ENCODE measurements at places on chromosomes 7 and 10.

GRCh38 chr7:158444501-158445420 lies 142.9 kb downstream of the PTPRN2 start:
- DNase-seq = no peak

DNA sequence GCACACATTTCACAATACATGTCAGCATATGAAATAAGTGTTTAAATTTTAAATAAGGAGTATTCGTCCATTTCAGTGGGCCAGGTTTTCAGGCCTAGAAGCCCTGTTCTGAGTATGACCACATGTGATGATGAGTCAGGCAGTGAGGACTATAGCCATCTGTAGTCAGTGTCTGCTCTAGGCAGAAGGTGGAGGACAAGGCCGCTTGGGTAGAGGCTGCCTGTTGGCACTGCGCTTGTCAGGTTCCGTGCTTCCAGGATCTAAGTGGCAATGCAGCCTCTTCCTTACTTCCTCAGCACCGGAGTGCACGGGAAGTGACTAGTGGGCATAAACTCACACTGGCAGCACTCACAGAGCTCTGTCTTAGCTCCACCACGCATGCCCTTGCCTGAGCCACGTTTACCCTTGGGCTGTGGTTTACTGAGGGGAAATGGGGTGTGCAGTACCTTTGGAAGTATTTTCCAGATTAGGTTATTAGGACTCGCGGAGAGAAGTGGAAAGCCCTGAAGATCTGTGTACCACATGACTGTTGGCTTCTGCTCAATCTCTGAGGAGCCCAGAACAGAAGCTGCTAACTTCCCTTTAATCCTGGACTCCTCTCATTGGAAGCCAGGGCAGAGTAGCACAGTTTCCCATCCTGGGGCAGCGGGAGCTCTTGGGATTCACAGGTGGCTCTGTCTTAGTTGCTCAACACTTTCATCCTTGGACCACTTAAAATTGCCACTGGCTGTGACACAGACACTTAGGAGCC lies 87.5 kb upstream of the GJD4 start:
- peak; percentile 17 for DNase-seq

- DNase-seq = peak; percentile 46
Measured at GRCh38 chr7:87474533-87475358, 734 bp downstream of the ABCB4 start.

DNA sequence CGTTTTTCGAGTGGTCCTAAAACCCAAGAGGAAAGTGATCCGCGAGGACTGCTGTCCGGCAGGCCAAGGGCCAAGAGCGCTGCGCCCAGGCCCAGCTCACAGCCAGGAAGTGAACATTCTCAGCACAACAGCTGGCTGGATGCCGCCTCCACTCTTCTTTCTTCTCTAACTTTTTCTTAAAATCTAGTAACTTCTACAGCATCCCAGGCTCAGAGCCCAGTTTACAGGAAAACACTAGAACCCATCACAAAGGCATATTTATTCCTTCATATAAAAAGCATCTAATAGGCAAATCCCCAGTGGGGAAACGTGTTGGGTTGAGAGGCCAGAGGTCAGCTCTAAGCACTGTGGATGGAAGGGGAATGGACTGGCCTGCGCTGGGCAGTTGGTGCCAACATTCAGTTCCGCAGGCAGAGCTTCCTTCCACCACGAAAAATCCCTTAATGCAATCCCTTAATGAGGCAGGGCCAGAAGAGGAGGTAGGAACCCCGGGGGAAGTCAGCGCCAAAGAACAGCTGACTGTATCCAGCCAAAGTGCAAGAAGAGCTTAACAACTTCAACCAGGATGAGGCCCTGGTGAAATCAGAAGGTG lies 74.8 kb downstream of the ZRANB1 start:
- DNase-seq = peak; percentile 19

DNA sequence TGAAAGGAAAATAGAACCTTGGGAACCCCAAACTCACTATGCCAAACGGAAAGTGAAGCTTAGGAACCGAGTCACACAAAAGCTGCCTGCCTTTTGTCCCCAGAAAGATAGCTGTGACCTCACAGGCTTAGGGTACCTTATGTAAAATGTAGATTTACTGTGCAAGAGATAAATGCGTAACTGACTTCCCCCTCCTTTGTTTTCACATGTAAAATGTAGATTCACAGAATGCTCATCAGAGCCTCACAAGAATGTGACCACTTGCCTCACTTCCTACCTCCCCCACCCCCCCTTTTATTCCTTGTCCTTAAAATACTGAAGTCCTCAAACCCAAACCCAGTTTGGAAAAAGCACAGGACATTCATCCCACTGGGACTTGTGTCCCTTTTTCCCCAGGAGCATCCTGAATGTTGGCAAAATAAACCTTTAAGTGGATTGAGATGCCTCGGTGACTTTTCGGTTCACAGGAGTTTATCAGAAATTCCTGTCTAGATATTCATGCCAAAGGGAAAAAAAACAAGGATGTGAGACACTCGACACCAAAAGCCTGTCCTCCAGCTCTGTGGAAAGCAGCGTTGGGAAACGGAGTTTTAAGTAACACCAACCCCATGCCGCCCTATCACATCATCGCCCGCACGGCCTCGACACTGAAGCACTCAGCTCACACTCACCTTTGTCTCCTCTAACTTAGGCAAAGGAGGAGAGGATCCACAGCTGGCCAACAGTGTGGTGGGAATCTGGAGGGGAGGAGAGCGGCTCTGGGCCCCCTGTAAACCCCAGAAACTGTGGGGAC lies 45.9 kb downstream of the SVIL start:
- DNase-seq = no peak

GRCh38 chr10:88986549-88987242 lies 3.9 kb upstream of the FAS start:
- no peak for DNase-seq

DNA sequence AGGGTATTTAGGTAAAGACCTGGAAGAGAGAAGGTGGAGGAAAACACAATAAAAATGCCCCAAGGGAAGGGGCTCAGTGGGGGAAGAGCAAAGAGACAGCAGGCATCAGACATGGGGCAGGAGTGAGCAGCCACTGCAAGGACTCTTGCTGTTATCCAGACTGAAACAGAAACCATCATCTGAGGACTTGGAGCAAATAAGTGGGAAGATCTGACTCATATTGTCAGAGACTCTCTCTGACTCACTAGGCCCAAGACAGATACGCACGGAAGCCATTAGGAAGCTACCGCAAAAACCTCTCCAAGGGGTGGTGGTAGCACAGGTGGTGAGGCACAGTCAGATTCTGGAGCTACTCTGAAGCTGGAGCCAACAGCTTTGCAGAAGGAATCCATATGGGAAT lies 110.7 kb downstream of the RNF32 start:
- DNase-seq = peak; percentile 88

- peak; percentile 61 for DNase-seq
Measured at GRCh38 chr10:103442031-103442461, 10.1 kb downstream of the CALHM2 start.

- DNase-seq = peak; percentile 39
Measured at GRCh38 chr10:74437822-74438221, 286.8 kb downstream of the ADK start.

GRCh38 chr10:76229341-76229740 lies 797.9 kb downstream of the LRMDA start:
- no peak for DNase-seq

- peak; percentile 25 for DNase-seq
Measured at GRCh38 chr10:61110188-61110844, 166.3 kb upstream of the RHOBTB1 start.

- no peak for DNase-seq
Measured at GRCh38 chr7:1754345-1754908, 84.3 kb downstream of the ELFN1 start.

DNA sequence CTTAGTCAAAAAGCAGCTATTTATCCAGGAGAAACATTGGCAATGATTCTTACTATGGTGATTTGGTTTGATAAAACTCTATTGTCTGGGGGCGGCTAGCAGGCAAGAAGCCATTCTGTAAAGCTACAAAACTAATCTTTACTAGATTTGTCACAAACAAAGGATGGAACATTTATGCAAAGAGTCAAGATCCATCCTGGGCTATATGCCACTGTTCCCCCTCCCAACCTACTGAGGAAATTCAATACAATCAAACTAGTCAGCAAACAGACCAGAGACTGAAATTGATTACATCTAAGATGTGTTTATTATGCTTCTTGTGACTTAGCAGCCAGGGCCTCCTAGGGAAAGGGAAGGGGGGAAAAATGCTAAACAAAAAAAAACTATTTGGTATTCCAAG lies 397.6 kb downstream of the GPAM start:
- DNase-seq = no peak

DNA sequence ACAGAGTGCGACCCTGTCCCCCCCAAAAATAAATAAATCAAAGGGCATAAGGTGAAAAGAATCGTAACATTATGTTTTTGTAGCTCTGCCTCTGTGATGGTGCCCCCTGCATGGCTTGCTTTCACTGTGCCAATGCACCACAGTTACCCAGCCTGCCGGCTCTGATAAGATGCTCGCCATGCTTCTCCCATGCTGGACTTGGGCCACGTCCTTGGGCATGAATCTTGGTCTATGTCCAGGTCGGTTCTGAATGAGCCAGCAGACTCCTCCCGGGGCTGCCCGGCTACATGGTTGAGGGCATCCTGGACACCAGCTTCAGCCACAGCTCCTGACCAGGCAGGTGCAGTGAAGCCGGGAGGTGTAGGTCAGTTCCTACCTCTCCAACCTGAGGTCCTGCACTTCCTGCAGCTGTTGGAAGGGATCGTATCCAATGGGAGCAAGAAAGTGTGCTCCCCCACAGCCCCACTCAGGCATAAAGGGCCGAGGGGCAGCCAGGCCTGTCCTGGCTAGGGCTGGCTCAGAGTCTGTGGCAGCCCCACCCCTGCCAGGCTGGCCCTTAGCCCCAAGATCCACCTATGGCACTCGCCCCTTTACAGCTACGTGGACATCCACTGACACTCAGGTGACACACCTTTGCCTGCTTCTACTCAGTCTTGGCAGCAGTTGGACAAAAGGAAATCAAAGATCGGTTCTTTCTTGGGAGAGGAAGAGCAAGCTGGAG lies 34.1 kb downstream of the CHST3 start:
- no peak for DNase-seq

All from stromal cell of bone marrow (primary cell).